ENCODE measurements at places on chromosomes 1 and 21.
A peak's percentile ranks its signal among the peaks of the same experiment; 100 is the strongest.

- no peak for DNase-seq
Observed at GRCh38 chr1:194807530-194808220, 1621.3 kb upstream of the B3GALT2 start.

DNA sequence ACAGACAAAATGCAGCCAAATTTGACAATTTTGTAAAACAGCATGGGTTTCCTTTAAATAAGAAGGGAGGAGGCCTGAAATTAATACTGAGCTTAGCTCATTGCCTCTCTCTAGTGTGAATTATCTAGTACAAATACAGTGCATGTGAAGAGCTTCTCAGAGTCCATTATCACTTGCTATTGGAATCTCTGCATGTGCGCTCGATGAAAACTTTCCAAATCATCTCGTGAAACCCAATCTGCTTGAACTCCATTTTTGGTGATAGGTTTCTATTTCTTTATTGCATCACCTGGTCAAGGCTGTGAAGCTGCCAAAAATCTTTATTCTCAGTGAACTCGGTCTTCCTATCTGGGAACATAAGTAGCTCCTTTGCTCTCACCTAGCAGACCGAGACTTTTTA is 49.5 kb upstream of the LYPLAL1 start:
- no peak for DNase-seq

- peak; percentile 16 for DNase-seq
Observed at GRCh38 chr1:205812271-205812877, 624 bp downstream of the SLC41A1 start.

DNA sequence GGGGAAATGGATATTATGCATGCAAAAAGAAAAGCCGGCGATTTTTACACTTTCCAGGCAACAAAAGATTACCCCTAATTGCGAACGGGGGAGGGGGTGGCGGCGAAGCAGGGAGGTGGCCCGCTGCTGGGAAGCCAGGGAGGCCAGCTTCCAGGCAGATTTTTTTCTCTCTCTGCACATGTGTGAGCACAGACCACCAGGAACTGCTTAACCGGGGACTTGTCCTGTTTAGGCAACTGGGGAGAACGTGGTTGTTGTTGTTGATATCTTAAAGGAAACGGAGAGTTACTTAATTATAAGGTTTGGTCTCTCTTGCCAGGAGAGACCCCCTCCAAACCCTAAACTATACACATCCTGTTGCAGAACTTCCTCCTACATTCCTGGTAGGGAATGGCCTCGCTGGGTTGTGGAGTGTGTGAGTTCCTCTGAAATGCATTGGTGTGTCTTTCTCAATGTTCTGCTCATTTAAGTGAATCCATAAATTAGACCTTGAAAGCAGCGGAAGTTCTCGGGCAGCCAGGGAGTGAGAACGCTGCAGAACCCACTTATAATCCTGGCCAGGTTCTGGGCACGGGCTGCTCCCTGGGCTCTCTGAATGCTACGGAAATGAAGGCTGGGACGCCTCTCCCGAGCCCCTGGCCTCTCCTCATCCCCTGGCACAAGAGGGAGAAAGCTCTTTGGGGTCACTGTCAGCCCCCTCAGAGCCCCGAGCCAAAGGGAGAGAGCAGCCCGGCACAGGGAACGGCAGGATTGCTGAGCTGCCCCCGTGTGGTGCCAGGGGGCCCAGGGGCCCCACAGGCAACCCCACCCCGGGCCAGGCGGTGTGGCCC is 250.0 kb downstream of the FOXD2 start:
- no peak for DNase-seq

DNA sequence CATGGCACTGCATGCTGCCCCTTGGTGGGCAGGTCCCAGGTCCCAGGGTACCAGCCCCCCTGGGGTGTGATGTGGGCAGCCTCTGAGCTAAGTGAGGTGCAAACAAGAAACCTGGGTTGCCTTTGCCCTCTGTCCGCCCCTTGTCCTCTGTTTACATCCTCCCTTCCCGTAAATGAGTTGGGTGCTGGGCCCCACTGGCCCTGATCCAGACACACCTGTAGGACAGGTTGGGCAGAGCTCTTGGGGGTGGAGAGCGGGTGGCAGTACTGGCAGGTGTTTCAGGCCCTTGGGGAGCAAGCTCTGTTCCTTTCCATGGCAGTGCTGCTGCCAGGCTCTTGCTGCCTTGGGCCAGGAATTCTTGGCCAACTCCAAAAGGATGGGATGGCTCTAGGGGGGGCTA is 35.8 kb downstream of the ELF3 start:
- DNase-seq: no peak

- no peak for DNase-seq
Observed at GRCh38 chr1:229283183-229283611, 12.3 kb downstream of the RAB4A start.

DNA sequence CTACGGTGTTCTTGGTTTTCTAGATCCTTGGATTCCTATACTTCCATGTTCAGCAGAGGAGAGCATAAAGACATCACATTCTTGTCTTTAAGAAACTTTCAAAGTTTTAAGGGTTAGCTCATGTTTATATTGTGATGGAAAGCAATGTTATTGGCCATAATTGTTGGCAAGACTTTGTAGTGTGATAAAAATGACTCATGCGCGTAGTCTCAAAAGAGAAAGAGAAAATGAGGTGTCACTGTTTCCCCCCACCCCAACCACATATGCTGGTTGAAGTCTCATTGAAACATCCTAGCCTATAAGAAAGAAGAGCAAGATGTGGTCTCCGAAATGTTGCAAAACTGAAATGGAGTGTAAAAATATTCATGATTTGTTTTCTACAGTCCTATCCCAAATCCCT is 348.8 kb downstream of the PTBP2 start:
- DNase-seq: peak; percentile 47

DNA sequence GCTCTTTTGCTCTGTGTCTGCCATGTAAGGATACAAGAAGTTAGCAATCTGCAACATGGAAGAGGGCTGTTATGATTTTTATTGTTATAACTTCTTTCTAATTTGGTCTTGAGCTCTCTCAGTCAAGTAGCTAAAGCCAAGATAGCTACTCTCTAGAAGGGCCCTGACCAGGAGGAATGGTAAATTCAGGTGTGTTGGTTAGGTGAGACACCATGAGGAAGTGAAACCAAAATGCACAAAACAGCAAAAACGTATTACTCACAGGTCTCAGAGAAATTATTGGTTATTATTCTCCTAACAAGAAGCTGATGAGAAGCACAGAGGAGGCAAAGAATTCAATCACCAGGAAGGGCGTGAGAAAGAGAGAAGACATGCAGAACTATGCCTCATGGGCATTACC is 51.8 kb upstream of the INSL5 start:
- DNase-seq: no peak

DNA sequence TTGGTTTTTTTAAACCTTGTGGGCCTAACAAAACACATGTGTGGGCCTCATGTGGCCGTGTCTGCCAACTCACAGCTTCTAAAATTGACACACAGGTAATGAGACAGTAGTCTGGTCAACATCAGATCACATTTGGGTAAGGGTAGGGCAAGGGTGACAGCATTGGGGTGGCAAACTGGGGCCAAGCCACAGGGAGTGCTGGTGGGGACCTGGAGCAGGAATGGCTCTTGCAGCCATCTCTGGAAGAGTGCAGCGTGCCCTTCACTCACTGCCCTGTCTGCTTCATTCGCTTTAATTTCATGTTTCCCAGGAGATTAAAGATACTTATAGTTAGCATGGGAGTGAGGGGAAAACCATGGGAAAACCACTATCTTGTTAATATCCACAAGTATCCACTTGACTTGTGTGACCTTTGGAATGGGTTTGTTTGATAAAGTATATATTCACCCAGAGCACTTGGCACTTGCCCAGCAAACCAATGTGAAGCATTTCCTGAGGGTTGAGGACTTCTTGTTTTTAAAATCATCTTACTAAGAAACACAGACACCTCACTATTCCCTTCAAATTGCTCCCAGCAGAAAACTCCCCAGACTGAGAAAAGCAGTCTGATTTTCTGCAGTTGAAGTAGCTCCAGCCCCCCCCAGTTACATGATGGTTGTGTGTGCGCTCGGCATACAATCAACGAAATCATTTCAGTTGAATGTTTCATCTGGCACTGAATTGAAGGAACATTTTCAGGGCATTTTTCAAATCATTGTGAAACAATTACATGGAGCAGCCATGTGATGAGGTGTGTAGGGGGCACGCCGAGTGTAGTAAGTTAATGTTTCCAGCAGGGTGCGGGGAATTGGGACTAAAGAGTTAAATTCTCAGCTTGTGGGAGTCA is 175.7 kb downstream of the VPS13D start:
- peak; percentile 56 for DNase-seq

DNA sequence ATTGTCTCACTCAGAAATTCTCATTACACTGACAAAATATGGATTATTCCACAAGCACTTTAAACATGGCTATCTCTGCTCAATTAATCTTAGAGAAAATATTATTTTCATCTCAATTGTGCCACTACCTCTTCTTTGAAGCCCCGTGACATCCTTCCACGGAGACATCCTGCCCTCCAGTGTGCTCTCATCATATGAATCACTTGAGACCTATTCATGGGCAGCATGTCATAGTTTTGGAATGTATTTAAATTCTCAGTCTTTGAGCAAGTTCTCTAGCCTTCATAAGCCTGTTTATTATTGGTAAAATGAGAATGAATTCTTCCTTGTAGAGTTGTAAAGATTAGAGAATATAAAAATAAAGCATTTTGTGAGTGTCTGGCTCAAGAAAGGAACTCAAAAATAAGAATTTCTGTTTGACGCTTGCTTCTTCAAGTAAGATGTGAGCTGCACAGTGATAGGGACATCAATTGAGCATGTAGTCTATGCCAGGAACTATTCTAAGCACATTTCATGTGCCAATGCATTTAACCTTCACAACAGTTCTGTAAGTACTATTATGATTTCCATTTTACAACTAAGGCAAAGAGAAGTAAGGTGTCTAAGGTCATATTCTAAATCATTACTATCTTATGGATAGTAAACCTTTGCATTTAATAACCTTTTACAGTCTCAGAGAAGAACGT is 557.4 kb upstream of the ZRANB2 start:
- DNase-seq: peak; percentile 49

DNA sequence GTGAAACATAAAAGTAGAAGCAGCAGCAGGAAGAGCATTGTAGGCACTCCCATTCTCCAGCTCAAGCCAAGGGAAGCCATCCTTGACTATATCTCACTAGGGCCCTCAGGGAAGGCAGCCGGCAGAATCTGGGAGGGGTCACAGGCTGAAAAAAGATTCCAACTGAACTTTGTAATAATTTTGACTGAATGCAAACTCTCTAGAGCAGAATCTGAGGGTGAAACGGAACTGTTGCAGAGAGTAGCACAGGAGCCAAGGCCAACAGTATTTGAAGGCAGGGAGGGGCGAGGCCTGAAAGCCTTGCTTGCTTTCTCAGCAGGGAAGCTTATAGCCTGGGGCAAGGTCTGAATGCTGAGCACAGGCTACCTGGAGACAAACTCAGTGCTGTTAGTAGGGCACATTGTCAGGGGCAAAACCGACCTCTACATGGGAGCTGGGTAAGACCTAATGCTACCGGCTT is 180.6 kb downstream of the COL24A1 start:
- DNase-seq: no peak

DNA sequence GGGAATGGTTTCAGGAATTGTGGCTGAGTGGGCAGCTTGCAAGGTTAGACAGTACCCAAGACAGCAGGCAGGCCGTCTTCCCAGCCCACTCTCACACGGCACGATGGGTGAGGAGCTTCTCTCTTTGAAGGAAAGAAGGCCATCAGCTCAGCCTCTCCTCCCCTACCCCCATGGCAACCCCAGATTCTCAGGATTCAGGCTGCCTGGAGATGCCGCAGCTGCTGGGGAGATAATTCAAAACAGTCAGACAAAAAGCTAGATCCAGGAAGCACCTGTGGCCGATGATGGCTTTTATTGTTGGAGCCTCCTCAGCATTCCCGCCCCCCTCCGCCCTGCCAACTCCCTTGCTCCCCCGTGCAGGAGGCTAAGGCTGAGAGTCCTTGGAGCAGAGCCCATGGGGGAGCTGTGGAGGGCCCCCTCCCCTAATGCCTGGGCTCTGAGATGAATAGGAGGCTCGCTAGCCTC is 220.5 kb downstream of the TRABD2B start:
- DNase-seq: no peak

- no peak for DNase-seq
Observed at GRCh38 chr1:36894824-36895223, 139.5 kb downstream of the GRIK3 start.

DNA sequence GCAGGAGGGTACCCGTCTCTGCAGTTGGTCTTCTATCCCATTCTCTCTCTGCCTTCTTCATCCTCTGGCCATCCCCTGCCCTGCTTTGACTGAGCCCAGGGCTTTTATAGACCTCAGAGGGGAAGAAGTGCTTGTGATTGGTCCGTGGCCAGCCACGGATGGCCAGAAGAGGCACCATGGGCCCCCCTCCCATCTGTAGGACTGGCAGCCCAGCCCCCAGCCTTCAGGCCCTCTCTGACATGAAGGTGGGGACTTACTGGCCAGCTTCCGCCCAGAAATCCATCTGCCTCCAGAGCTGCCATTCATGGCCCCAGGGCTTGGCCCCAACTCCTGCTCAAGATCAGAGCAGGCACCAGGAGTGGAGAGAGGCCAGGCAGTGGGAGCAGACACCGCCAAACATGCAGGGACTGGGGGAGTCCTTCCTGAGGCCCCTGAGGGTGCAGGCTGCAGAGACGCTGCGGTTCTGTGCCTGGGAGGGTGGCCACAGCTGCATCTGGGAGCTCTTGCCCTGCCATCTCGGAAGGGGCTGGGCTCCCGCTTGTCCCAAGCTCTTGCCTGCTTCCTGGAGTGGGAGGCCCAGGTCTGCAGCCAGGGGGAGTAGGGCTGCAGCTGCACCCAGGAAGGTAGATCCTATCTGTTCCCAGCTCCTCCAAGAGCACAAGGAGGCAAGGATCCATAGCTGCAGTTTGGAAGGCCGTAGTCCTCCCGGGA is 698.6 kb upstream of the B3GALT2 start:
- no peak for DNase-seq

GRCh38 chr1:40914927-40915569 is 52.9 kb upstream of the CITED4 start:
- DNase-seq: no peak

GRCh38 chr1:101484689-101485338 is 248.0 kb downstream of the S1PR1 start:
- DNase-seq: no peak

- DNase-seq: no peak
Observed at GRCh38 chr1:114339379-114339778, 171.6 kb downstream of the TRIM33 start.

DNA sequence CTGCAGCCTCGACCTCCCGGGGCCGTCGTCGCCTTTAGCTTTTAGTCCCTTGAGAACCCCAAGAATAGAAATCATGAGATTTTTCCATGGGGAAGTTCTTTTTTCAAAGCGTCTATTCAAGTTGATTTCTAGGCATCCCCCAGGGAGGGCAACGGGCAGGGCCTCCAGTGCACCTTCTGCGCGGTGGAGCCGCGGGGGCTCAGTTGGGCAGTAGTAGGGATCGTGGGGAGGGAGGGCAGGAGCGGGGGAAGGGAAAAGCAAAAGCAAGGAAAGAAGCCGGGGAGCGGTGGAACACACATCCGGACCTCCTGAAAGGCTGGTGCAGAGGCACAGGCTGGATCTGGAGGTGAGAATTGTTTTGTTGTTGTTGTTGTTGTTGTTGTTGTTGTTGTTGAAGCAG is 103.4 kb downstream of the PPIAL4G start:
- DNase-seq: no peak

GRCh38 chr1:3461238-3461933 is 6.9 kb downstream of the ARHGEF16 start:
- DNase-seq: no peak
